Globus pallidus (tissue), 1 donor: ENCODE measurements at places on chromosomes 1 and 21.

- DNase-seq: no peak
Observed at GRCh38 chr1:10669570-10669969, 126.9 kb downstream of the CASZ1 start.

DNA sequence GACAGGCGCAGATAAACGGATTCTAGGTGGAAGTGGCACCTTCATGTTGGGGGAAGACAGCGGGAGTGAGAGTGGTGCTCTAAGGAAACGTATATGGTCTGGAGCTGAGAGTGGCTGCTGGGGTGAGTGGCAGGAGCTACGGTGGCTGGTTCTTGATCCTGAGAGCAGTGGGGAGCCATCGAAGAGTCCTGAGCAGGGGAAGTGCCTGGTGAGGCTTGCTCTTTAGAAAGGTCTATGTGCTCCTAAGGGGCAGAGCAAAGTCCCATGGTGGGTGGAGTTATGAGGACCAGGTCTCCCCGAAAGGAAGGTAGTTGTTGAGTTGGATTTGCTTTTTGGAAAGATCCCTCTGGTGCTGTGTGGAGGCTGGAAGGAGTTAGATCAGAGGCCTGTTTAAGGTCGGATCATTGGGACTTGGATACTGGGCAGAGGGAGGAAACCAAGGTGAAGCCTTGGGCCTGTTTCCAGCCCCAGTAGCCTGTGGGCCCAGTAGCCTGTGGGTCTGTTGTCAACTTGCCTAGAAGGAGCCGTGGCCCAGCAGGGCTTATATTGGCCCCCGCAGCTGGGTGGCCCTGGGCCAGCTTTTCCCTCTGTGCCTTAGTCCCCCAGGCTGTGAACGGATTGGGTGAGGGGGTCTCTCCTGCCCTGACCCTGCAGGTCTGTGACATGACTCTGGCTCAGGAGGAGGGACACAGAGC lies 33.0 kb downstream of the ACOT11 start:
- no peak for DNase-seq

GRCh38 chr1:15709226-15709625 lies 25.1 kb downstream of the PLEKHM2 start:
- DNase-seq: no peak

DNA sequence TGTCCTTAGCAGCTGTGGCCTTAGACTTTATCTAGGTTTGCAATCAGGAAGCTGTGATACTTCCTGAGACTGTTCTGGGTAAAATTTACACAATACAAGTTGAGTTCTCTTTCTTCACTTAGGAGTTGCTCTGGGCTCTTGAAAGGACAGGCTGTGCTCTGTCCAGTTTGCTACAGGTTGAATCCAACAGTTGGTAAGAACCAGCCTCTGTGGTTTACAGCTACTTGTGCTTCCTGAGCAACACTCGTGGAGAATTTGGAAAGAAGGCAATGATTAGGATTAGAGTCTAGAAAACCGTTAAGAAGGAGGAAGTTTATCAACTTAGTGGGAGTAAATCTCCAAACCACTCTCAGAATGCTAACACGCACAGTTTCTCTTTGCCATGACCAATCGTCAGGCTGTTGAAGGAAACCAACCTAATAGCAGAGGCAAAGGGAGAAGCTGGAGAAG lies 26.8 kb downstream of the GFI1 start:
- DNase-seq: no peak

DNA sequence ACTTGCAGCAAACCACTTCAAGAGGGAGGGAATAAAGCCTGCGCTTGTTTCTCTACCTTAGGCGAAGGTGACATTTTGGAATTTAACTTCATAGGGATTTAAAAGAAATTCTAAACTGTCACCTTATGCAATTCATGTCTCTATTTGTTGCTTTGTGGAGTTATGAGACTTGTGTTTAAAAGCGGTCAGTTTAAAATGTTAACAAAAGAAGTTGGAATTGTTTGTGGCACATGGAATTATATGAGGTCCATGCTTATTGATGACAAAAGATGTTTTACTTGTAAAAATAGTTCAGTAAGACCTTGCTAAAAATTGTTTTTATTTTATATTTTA lies 15.8 kb downstream of the NR5A2 start:
- DNase-seq: no peak

DNA sequence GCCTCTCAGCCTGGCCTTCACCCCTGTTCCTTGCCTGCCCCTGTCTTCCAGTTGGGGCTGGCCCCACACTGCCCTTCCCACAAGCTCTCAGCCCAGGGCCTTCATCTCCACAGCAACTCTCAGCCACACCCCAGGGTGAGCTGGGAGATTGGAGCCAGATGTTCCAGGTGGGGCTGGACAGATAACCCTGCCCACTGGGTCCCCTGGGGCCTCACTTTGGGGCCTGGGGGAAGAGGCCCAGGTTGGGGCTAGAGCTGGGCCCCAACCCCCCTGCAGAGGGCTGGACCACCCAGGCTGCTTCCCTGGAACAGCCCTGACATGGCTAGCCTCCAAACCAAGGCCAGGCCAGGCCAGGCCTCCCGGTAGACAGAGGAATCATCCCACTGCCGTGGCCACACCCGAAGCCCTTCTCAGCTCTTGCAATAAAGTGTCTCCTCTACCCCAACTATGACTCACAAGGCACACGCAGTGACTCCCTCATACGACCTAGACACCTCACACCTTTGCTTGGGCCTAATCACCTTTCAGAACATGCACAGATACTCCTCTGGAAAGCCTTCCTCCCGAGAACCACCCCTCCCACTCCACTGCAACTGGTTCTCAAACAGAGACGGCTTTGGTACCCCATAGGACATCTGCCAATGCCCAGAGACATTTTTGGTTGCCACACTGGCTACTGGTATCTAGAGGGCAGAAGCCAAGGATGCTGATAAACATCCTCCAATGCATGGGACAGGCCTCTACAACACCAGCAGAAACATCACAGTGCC lies 22.2 kb downstream of the SLC2A1 start:
- DNase-seq: no peak

GRCh38 chr1:75342786-75343185 lies 208.6 kb downstream of the LHX8 start:
- DNase-seq: no peak

GRCh38 chr1:63987014-63987627 lies 213.3 kb downstream of the ROR1 start:
- DNase-seq: no peak

DNA sequence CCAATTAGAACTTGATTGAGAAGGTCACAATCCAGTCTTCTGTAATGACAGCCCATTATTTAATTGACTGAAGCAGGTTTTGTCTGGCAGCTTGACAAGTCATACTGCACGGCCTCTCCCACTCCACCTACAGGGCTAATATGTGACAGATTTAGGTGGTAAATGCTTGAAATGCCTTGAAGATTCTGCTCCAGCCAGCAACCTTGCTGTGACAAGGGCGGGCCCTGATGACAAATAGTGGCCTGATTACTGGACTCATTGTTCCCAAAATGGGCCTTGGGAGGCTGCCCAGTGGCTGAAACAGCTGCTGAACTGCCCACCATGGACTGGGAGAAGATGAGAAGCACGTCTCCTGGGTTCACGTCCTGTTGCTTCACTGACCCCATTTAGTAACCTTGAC lies 30.0 kb upstream of the CRNN start:
- DNase-seq: no peak

DNA sequence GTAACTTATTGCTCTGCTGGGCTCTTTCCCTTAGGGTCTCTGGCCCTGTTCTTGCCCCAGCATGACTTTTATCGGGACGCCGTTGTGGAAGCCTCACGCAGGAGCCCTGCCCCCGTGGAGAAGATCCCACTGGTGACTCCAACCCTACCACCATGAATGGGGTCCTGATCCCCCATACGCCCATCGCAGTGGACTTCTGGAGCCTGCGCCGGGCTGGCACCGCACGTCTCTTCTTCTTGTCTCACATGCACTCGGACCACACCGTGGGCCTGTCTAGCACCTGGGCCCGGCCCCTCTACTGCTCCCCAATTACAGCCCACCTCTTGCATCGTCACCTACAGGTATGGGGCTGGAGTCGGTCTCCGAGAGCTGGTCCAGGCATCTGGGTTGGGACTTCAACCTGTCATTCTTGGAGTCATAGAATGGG lies 322 bp downstream of the DCLRE1B start:
- no peak for DNase-seq

DNA sequence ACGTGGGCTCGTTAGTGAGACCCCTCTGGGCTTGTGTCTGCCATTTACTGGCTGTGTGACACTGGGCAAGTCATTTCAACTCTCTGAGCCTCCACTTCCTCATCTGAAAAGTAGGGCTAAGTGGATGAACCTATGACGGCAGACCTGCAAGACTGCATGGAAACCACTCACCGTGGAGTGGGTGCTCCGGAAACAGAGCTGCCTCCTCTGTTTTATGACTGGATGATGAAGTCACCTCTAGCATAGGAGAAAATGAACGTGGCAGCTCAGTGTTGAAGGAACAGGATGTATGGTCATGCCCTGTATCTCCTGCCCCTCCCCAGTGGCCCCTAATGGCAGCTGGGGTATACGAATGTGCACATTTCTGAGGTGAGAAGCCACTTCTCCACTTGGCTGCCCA lies 40.5 kb downstream of the STPG1 start:
- DNase-seq: no peak

GRCh38 chr1:1462318-1462966 lies 9.1 kb upstream of the ATAD3B start:
- no peak for DNase-seq

GRCh38 chr21:28337315-28337714 lies 655.4 kb downstream of the LTN1 start:
- peak; percentile 73 for DNase-seq

GRCh38 chr1:101167891-101168290 lies 68.9 kb upstream of the S1PR1 start:
- DNase-seq: no peak

DNA sequence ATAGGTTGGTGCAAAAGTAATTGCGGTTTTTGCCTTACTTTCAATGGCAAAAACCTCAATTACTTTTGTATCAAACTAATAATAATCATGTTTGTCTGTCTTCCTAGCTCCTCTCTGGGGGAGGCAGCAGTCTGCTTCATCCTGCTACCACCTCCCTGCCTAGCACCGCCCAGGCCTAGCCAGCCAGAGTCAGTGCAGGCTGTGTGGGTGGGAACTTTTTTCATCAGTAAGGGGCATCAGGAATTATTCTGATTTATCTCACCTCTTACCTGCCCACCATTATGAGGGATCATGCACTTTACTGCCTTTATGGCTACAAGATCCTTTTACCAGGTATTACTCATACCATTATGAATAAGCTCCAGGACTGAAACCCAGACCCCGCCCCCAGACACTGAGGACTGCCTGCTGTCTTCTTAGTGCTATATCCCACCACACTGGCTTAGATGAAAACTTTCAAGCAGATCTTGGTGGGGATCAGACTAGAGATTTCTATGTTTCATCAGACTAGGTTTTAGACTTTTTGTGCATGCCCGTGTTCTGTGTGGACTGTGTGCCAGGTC lies 116.4 kb downstream of the PBX1 start:
- no peak for DNase-seq
